ENCODE measurements at places on chromosomes 12 and 14. TPM values are rescaled to one million over a fixed set of nuclear protein-coding genes. Genes with fewer than 3 reads are reported as not detected.

The FRMD6 gene
- 10.1 TPM for total RNA-seq

The PIWIL1 gene
- total RNA-seq = not detected

The EP400 gene
- total RNA-seq = 21.6 TPM

The GYS2 gene
- total RNA-seq = not detected

The ST8SIA1 gene
- 16.0 TPM for total RNA-seq

The GPR84 gene
- total RNA-seq = not detected

The GUCY2C gene
- under 0.01 TPM for total RNA-seq

The PCED1B gene
- total RNA-seq = 0.25 TPM

The CRIP2 gene
- total RNA-seq = 94.9 TPM

The KRT83 gene
- not detected for total RNA-seq

The SMOC1 gene
- 22.6 TPM for total RNA-seq

The CD27 gene
- total RNA-seq = 0.25 TPM

The PMCH gene
- total RNA-seq = not detected

The SLC10A1 gene
- not detected for total RNA-seq

The KLHDC1 gene
- total RNA-seq = 14.0 TPM

The TOMM20L gene
- total RNA-seq = not detected

All from temporal lobe (tissue), 4 donors.